ENCODE measurements at places on chromosomes 7 and 10. TPM values are rescaled to one million over a fixed set of nuclear protein-coding genes. Genes with fewer than 3 reads are reported as not detected.

Gene LRIT1
- total RNA-seq, result not detected

Gene GNAI1
- 25.8 TPM for total RNA-seq

Gene ABCC2
- 1.8 TPM for total RNA-seq

Gene NPY
- not detected for total RNA-seq
